ENCODE measurements at places on chromosomes 12 and 14. TPM values are rescaled to one million over a fixed set of nuclear protein-coding genes. Genes with fewer than 3 reads are reported as not detected.

GRCh38 chr14:52862632-52863333 is 71.4 kb upstream of the GNPNAT1 start:
- DNase-seq = no peak

Gene NT5DC3
- 5.7 TPM for total RNA-seq

GRCh38 chr14:23183158-23183470 is 346 bp downstream of the SLC7A8 start:
- no peak for DNase-seq

DNA sequence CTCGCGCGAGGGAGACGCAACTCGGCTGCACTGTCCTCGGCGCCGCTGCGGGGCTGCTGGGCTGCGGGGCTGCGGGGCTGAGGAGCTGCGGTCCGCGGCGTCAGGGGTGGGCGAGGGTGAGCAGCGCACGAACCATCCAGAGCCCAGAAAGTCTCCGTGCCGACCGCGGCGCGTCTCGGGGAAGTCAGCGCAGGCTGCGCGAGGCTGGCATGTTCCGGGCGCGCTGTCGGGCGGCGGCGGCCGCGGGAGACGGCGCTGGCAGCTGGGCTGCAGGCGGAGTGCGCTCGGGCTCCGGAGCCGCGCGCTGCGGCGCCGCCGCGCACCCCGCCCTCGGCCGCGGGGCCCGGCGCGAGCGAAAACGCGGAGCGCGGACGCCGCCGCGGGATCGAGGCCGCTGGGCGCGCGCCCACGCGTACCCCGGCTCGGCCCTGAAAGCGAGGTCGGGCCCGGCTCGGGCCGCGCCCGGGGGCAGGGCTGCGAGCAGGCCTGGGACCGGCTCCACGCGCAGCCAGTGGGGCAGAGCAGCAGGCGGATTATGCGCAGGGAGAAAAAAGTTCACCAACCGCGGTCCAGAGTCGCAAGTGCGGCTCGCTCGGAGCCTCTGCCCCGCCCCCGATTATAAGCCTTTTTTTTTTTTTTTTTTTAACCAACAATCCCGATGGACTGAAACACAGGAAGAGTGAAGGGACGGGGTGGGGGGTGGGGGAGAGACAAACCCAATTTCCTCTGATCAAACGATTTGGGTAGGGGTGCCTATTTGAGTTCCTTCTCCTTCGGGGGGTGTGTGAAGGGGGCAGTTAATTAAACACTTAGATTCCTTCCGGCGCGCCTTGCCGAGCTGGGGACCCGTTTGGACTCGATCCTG is at the start of gene PRICKLE1:
Gene PRICKLE1 (minus strand): TSS at position 282 of the 865 bp plus-strand sequence. CDS start 117,230 bp downstream, outside the sequence.
- peak; percentile 75 for DNase-seq

Gene PLCZ1
- total RNA-seq = not detected

- no peak for DNase-seq
Measured at GRCh38 chr14:71942904-71943694, 10.9 kb downstream of the RGS6 start.

GRCh38 chr12:103928682-103929045 is 1.5 kb upstream of the HSP90B1 start:
- DNase-seq = no peak

Gene ANKRD9
- total RNA-seq = 28.0 TPM

DNA sequence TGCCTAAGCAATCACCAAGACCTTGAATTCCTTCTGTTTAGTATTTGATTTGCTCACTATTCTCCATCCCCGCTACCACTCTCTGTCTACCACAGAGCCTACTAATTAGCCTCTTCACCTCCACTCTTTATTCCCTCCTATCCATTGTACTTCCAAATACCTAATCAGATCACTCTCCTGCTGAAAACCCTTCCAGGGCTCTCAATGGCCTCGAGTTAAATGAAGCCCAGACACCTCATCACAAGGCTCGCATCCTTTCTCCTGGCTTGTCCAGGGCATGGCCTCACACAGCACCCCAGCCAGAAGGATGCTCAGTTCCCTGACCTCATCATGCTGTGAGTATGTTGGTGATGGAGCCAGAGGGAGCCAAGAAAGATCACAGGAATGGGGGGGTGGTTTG is 71.4 kb upstream of the PRMT8 start:
- DNase-seq = no peak

Gene VRTN
- not detected for total RNA-seq

Gene EFS
- total RNA-seq = 0.80 TPM

Gene P2RX2
- total RNA-seq = not detected

Measured in Daoy (cell line).